ENCODE measurements at places on chromosomes 7 and 10. TPM values are rescaled to one million over a fixed set of nuclear protein-coding genes. Genes with fewer than 3 reads are reported as not detected.

GRCh38 chr7:32921896-32922295, 30.3 kb upstream of the KBTBD2 start:
- DNase-seq = no peak

DNA sequence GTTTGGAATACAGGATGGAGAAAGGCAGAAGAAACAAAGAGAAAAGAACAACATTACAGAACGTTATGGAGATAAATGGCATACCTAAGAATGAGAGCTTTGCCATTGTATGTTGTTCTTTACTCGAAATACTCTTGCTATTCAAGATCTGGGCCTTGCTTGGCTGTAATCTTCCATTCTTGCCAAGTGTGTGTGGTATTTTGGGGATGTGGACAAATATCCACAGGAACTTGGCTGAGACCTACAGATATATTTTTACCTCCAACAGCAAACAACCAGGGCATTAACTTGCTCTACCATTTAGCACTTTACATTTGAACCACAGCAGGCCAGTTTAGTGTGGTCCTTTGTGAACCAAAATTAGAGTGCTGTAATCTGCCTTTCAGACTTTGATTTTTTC, 76.3 kb downstream of the DKK1 start:
- no peak for DNase-seq

DNA sequence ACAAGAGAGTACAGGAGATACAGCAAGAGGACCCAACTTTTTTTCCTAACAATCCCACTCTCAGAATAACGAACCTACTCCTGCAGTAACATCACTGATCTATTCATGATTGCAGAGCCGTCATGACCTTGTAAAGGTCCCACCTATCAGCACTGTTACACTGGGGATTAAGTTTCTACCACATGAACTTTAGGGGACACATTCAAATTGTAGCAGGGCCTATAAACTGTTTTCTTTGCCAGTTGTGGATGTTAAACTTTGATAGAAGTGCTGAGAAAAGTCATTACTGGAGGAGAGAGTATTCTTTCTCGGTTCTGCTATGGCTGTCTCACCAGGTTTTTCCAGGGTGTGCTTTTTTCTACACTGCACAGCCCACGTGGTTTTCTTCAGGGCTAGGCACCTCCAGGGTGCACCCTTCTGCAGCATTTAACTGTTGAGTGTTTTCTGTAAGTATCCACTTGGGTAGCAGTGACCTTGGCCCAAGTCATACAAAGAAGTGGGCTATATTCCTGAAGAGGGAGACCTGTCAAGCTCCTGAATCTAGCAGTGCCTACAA, 131.6 kb upstream of the AHR start:
- DNase-seq = no peak

DNA sequence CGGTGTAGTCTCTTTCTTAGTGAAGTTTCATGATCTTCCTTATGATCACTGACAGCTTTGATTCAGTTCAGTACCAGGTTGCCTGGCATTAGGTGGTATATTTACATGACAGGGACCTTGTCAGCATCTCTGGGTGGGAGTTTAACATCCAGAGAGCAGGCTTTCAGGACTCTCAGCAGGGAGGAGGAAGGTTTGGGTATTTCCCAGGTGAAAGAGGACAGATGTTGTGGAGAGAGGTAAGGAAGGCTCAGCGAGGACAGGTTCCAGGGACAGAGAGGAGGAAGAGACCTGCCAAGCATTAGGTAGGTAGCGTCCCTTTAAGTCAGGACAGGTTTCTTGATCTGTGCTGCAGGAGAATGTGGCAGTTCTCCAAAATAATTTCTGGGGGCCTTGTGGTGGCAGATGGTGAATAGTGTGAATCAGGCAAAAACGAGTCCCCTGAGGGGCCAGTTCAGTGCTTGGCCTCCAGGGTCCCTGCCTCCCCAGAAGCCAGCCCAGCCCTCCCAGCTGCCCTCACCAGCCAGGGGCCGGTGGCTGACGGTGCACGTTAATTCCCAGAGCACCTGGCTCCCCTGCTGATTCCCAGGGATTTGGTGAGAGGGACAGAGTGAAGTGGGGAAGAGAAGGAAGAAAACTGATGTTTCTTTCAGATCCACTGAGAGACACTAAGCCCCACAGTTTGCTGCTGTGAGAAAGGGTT, 82.0 kb downstream of the VWC2 start:
- no peak for DNase-seq

Gene PLXDC2
- total RNA-seq = 1.8 TPM

Gene ICA1
- 11.3 TPM for total RNA-seq

- no peak for DNase-seq
Measured at GRCh38 chr10:28975891-28976531, 298.7 kb downstream of the BAMBI start.

DNA sequence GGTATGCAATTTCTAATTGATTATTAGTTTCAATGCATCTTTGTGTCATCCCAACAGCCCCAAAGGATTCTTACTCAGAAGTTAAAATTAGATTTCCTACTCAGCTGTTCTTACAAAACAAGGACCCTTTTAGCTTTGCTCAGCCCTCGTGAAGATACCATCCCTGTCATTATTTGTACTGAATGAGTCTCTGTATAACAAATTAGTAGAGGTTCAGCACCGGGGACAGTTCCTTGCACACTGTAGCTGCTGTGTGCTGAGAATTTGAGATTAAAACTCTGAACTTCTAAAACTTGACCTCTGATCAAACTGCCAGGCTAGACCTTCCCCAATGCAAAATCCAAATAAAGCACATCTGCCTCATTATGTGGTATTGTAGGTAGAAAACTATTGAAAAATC, 299.1 kb downstream of the LHFPL3 start:
- no peak for DNase-seq

DNA sequence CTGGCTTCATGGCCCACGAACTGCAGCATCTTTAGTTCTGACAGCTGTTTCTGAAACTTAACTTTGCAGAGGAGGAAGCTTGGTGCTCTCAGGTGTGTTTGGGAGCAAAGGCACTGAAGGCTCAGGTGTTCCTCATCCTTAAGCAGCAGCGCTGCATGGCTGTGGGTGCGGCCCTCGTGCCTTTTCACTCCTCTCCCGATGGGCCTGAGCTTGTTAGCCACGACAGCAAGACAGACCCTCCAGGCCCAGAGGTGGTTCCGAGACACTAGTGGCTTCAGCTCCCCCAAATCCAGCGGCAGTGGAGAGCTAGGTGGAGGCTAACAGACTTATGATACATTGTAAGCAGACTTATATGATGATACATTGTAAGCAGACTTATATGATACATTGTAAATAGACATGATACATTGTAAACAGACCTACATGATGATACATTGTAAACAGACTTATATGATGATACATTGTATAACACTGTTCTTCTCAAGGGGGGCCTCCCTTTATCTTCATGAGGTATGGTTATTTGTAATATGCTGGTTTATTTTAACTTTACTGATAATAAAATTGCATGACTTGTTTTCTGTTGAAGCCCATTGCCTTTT, 14.1 kb downstream of the PFKP start:
- DNase-seq = no peak

Gene ITIH5
- total RNA-seq = not detected

GRCh38 chr7:38632411-38632810, 1.2 kb upstream of the AMPH start:
- no peak for DNase-seq

Gene PYROXD2
- 17.8 TPM for total RNA-seq

Gene LRMDA
- 0.10 TPM for total RNA-seq

GRCh38 chr7:106282852-106283251, 1.9 kb downstream of the NAMPT start:
- DNase-seq = no peak

Gene SPDYE2
- total RNA-seq = 0.39 TPM

Gene OPALIN
- not detected for total RNA-seq

Gene SLC12A9
- total RNA-seq = 42.7 TPM

Gene GFRA1
- total RNA-seq = not detected

DNA sequence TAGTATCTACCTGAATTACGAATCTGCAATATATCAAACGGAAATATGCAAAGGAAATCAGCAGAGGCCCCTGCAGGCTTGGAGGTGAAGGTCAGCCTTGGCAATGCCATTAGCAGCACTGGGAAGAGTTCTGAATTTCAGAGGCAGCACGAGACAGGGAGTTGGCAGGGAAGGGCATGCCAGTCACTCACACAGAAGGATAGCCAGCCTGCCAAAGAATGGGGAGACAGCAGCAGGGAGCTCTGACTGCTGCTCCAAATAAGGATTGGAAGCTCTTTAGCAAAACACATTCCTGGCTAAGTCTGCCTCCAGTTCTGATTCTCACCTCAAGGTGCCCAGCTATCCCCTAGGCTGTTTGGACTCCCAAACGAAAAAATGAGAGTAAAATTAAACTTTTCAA, 188.0 kb downstream of the PDE1C start:
- no peak for DNase-seq

- DNase-seq = no peak
Measured at GRCh38 chr10:3525832-3526449, 259.1 kb downstream of the KLF6 start.

DNA sequence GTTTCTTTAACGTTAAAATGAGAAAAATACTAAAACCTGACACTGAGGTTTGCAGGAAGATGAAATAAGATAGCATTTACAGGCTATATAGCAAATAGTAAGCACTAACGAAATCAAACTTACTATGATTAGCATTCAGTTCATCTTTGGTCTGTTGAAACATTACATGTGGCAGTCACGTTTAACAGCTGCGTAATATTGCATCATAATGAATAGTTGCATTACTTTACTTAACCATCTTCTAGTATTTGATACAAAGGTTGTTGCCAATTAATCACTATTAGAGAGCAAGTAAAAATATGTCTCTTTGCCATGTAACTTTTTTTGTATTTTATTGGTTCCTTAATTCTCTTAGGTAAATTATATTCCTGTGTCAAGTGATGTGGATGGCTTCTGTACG, 131.8 kb upstream of the GHITM start:
- DNase-seq = no peak

DNA sequence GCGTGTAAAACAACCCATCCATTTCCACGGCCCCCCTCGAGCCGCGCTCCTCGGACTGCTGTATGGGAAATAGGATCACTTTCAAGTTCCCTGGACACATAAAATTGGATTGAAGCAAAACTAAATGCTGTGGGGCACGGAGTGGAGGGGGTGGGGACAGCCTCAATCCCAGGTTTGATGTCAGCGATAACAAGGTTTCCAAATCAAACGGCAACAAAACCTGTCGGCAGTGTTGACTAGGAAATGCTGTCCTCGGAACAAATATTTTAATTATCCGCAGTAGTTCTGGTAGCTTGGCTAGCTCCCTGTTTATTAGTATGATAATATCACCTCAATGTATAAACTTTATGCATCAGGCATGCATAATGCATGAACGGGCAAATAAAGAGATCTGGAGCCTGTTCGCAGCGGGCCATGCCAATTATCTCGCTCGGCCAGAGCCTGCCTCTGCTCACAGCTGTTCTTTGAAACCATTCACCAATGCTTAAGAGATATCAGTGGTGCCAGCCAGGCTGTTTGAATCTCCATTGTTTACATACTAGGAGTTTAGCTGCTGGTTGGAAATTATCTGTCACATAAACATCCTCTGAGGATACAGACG, 161.1 kb downstream of the PAXIP1 start:
- DNase-seq = no peak

GRCh38 chr7:130925136-130925794, 191.3 kb upstream of the KLF14 start:
- DNase-seq = no peak

- no peak for DNase-seq
Measured at GRCh38 chr10:121914661-121915060, 13.2 kb downstream of the ATE1 start.

DNA sequence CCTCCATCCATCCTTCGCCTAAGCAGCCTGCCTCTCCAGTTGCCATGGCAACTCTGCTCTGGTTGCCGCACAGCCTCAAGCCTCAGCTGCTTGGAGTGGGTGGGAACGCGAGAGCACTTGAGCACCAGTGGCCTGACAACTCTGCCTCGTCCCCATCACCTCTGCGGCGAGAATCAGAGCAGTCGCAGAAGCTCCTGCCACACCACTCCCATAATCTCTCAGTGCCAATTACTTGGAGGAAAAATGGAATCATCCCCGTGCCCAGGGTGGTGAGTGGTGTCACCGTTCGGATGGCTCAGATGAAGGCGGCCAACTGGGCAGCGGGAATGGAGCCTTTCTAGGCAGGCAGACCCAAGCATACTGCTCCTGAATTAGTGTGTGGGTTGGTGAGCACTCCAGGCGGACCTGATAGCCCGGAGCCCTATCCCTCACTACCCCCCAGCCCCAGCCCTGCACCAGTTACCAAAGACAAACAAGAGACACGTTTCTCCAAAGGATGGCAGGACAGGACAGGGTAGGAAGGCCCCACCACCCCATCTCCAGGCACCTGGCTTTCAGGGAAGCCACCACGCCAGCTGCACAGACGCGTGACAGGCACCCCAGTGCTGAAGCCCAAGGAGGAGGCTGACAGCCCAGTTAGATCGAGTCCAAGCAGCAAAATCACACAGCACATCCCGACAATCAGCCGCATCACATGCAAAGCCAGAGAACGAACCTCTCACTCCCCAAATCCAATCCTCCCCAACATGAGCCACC, 335.4 kb downstream of the PTPRN2 start:
- no peak for DNase-seq

Gene UCN3
- total RNA-seq = not detected

Gene ACTA2
- 26.2 TPM for total RNA-seq

GRCh38 chr10:12542133-12542670, 192.9 kb downstream of the CAMK1D start:
- DNase-seq = no peak

DNA sequence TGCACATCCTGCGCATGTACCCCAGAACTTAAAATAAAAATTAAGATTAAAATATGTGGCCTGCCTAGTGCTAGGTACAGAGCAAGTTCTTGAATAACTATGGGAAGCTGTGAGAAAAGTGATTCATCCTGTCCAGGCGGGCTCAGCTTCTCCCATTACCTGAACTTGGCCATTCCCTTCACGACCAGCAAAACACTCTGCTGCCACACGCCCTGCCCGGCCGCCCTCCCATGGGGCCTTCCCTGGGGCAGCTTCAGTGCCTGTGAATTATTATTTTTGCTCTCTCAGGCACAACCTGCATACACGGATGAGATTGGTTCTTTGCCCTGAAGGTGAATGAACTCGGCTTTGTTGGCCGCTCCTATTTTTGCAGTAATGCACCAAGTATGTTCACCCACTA, 209.2 kb upstream of the SHH start:
- no peak for DNase-seq

- DNase-seq = no peak
Measured at GRCh38 chr7:134435161-134435920, 23.6 kb downstream of the AKR1B1 start.

Gene CAV2
- total RNA-seq = not detected
